ENCODE measurements at places on chromosomes 1 and 21.

DNA sequence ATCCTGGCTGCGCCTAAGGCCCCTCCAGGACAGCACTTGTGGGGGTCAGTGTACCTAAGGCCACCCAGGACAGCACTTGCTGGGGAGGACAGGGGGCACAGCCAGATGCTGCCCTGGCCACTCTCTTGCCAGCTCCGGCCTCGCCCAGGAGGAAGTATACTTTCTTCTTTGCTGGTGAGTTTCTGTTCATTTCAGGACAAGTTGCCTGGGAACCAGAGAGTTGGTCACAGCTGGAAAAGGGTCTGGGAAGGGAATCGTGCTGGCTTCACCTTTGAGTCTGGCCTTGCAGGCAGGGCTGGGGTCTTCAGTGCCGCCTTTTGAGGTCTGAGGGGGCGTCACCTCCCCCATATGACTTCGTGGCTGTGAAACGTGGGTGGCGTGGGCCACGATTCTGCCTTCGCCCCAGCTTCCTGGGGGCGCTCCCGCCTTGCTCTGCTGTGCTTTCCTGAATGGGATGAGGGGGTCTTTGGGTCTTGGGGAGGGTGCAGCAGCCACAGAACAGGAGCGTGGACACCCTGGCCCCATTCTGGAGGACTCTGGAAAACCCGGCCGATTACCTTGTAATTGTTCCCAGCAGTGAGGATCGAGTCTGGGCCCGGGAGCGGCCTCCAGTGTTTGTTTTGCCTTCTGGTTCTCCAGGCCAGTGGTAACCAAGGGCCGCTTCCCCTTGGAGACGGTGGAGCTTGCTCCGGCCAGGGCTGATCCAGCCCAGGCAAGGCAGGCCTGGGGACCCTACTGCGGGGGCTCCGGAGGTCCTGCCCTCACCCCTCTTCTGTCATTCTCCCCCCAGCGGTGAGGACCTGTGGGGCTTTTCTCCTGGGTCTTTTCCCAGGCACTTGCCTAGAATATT lies 45.9 kb downstream of the SPSB1 start:
- no peak for DNase-seq

- no peak for DNase-seq
Observed at GRCh38 chr1:39381839-39382238, 109.6 kb upstream of the BMP8A start.

GRCh38 chr21:39924577-39925308 lies 57.5 kb downstream of the PCP4 start:
- DNase-seq = no peak

- DNase-seq = peak; percentile 19
Observed at GRCh38 chr1:55611123-55611522, 396.0 kb upstream of the USP24 start.

DNA sequence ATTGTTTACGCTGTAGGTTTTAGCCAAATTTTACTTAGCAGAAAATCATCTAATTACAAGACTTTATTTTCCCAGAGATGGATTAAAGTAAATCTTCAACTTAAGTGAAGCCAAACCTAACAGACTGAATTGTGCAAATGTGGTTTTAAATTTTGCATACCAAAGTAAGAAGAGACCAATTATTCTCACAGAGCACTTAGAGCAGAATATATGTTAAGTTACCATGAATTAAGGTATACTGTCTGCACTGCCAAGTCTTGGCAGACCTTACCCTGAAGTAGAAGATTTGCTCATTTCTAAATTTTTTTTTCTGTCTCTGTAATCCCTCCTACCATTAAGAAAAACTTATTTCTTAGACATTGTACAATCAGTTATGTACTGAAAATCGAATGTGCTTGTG lies 24.1 kb downstream of the MRPS6 start:
- DNase-seq = no peak

- DNase-seq = no peak
Observed at GRCh38 chr1:239899747-239900146, 191.9 kb upstream of the FMN2 start.

DNA sequence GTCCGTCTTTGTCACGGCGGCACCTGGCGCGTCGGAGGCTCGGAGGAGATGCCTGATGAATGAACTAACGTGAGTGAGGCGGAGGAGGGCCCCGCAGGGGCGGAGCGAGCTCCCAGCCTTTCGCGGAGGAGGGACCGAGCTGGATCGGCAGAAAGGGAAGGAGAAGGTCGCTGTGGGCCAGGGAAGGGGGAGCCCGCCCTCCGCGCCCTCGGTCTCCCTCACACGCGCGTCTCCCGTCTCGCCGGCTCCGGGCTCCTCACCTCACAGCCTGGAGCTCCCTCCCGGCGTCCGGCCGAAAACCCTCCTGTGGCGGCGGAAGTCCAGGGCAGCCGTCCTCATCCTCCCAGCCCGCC lies 519 bp downstream of the ZNF496 start:
- DNase-seq = peak; percentile 79

- peak; percentile 53 for DNase-seq
Observed at GRCh38 chr1:115219927-115220326, 118.1 kb downstream of the NGF start.

Measured in fibroblast of skin of right biceps (primary cell).